Osteoblast (primary cell): ENCODE measurements at places on chromosomes 11 and 22. TPM values are rescaled to one million over a fixed set of nuclear protein-coding genes. Genes with fewer than 3 reads are reported as not detected.

PLEKHB1 gene
- 0.36 and 1.8 TPM in 2 replicates for total RNA-seq

RFPL3 gene
- total RNA-seq, result not detected in 2 replicates

OR52N4 gene
- total RNA-seq, result not detected in 2 replicates

ATXN10 gene
- 130 and 138 TPM in 2 replicates for total RNA-seq

TOMM22 gene
- total RNA-seq, result 57.2 and 60.4 TPM in 2 replicates

RBMXL2 gene
- not detected in 2 replicates for total RNA-seq

MRGPRX4 gene
- not detected in 2 replicates for total RNA-seq

CHADL gene
- total RNA-seq, result 1.1 and 1.2 TPM in 2 replicates

OR10D3 gene
- total RNA-seq, result not detected in 2 replicates

RIMBP3C gene
- total RNA-seq, result 0.29 and 0.36 TPM in 2 replicates

HBG1 gene
- not detected in 2 replicates for total RNA-seq

MFRP gene
- total RNA-seq, result not detected in 2 replicates

IGLL1 gene
- total RNA-seq, result not detected in 2 replicates

WNT11 gene
- total RNA-seq, result under 0.01 and 0.36 TPM in 2 replicates

KCNE3 gene
- 1.8 and 2.4 TPM in 2 replicates for total RNA-seq

LZTR1 gene
- total RNA-seq, result 56.8 and 58.0 TPM in 2 replicates

SLC22A8 gene
- total RNA-seq, result not detected in 2 replicates

ZP1 gene
- under 0.01 and 0.36 TPM in 2 replicates for total RNA-seq

OR6A2 gene
- 0.36 and 0.59 TPM in 2 replicates for total RNA-seq

SYT7 gene
- total RNA-seq, result 3.6 and 6.8 TPM in 2 replicates

LIN7C gene
- 61.0 and 69.5 TPM in 2 replicates for total RNA-seq

GLYAT gene
- total RNA-seq, result not detected in 2 replicates

NNMT gene
- total RNA-seq, result 1,091 and 1,196 TPM in 2 replicates
